Melanocyte of skin (primary cell): ENCODE measurements at places on chromosomes 7 and 10. TPM values are rescaled to one million over a fixed set of nuclear protein-coding genes. Genes with fewer than 3 reads are reported as not detected.

Gene HOXA1
- total RNA-seq = not detected in 2 replicates

Gene FKBP6
- not detected in 2 replicates for total RNA-seq

Gene ZNF425
- total RNA-seq = 1.7 and 2.2 TPM in 2 replicates

Gene TDRD1
- not detected in 2 replicates for total RNA-seq

Gene DNAJB6
- 54.7 and 83.6 TPM in 2 replicates for total RNA-seq
